ENCODE measurements at places on chromosomes 11 and 22.
A peak's percentile ranks its signal among the peaks of the same experiment; 100 is the strongest.

DNA sequence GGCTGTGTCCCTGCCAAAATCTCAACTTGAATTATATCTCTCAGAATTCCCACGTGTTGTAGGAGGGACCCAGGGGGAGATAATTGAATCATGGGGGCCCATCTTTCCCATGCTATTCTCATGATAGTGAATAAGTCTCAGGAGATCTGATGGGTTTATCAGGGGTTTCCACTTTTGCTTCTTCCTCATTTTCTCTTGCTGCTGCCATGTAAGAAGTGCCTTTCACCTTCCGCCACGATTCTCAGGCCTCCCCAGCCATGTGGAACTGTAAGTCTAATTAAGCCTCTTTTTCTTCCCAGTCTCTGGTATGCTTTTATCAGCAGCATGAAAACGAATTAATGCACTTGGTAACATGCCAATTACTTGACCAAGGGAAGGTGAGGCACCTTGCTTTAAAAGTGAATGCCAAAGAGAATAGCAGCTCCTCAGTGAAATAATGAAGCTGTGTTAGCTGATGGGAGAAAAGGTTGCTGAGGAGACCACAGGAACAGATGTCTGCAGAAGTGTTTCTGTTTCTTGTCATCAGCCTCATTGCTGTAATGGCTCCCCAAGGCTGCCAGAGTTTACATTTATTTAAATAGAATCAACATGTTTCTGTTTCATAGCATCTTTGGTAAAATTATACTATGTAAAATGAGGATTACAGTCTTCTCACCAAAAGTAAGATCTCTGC lies 89.0 kb upstream of the CD44 start:
- DNase-seq, result no peak

DNA sequence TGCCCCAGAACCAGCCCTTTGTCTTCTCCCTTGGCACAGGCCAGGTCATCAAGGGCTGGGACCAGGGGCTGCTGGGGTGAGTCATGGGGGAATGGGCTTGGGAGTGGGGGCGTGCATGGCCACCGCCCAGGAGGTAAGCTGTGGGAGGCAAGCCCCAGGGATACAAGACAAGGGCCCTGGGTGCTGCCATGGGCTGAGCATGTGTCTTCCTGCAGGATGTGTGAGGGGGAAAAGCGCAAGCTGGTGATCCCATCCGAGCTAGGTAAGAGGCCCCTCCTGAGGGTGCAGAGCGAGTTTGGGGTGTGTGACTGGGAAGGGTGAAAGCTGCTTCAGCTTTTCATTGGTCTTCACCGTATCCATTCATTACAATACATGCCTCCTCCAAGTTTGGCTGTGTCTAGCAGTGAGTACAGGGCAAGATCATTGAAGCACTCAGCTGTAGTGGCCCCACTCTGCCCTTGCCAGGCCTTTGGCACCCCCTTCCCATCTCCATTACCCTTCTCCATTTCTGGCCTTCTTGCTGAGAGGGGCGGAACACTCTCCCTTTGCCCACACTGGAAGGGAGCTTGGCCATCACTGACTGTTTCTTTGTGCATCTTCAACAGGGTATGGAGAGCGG lies 2.5 kb downstream of the FKBP2 start:
- no peak for DNase-seq

DNA sequence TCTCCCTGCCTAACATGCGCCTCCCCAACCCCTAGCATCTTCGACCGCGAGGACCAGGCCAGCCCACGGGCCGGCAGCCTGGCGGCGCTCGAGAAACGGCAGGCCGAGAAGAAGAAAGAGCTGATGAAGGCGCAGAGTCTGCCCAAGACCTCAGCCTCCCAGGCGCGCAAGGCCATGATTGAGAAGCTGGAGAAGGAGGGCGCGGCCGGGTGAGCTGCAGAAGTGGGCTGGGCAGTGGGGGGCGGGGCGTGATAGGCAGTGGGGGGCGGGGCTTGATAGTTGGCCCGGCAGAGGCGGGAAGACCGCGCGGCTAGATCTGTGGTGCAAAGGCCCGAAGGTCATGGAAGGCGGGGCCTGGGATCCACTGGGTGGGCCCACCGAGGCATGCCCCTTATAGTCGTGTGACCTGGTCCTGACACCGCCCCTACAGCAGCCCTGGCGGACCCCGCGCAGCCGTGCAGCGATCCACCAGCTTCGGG lies 8.7 kb downstream of the SELENOM start:
- no peak for DNase-seq

- DNase-seq, result peak; percentile 26
Observed at GRCh38 chr22:26724414-26724813, 67.0 kb downstream of the MIAT start.

- no peak for DNase-seq
Observed at GRCh38 chr11:58465690-58466089, 23.7 kb upstream of the OR5B12 start.

DNA sequence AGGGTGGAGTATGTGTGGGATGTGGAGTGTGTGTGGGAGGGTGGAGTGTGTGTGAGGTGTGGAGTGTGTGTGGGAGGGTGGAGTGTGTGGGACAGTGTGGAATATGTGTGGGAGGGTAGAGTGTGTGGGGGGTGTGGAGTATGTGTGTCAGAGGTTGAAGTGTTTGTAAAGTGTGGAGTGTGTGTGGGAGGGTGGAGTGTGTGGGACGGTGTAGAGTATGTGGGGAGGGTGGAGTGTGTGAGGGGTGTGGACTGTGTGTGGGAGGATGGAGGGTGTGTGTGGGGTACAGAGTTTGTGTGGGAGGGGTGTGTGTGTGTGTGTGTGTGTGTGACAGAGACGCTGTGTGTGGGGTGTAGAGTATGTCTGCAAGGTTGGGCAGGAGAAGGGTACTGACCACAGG lies 355.5 kb downstream of the CADM1 start:
- DNase-seq, result no peak

- no peak for DNase-seq
Observed at GRCh38 chr22:19759427-19760057, 1.0 kb upstream of the TBX1 start.

DNA sequence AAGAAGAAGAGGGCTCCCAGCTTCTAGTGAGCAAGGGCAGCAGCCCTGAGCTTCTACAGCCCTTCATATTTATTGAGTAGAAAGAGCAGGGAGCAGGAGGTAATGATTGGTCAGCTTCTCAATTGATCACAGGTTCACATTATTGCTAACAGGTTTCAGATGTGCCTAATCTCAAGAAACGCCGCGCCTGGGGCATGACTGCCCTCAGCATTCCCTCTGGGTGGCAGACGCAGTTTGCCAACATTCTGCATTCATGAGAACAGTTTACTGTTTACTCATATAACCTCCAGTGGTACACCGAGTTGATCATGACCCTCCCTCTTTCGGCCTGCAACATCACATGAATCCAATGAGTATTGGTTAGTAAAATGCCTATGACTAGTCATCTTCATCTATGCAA lies 4.7 kb upstream of the ZNF74 start:
- peak; percentile 53 for DNase-seq

DNA sequence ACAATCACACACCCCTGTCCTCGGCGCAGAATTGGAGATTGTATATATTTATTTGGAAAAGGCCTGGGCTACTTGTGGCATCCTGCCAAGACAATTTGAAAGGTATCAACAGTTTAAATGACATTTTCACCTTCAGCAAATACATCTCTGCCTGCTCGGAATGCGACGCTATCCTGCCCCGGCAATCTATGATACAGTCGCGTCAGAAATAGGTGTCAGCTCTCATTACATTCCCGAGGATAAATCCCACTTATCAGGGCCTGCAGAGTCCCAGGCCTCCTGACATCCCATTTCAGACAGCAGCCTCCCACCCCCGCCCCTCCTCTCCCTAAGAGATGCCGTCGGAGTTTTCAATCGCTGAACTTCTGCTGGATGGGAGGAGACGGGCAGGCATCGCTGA lies 114.7 kb downstream of the BRD1 start:
- DNase-seq, result no peak

- no peak for DNase-seq
Observed at GRCh38 chr11:82321206-82321605, 412.5 kb downstream of the FAM181B start.

DNA sequence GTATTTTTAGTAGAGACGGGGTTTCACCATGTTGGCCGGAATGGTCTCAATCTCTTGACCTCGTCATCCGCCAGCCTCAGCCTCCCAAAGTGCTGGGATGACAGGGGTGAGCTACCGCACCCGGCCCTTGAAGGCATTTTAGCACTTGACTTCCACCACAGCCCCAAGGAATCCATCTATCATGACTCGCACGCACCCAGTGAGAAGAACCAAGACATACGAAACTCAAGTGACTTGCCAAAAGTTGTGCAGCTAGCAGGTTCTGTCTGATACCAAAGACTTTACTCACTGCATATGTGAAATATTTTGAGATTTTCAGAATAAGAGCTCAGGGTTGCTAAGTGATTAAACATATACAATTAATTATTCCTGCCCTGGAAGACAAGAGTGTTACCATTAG lies 21.0 kb downstream of the FLI1 start:
- DNase-seq, result no peak
